AG08396 (cell line): ENCODE measurements at places on chromosomes 6 and 20.

GRCh38 chr20:36384022-36384619 is 78.0 kb downstream of the DLGAP4 start:
- peak; percentile 60 for DNase-seq

GRCh38 chr6:122717350-122717749 is 62.2 kb upstream of the FABP7 start:
- DNase-seq, result peak; percentile 15

DNA sequence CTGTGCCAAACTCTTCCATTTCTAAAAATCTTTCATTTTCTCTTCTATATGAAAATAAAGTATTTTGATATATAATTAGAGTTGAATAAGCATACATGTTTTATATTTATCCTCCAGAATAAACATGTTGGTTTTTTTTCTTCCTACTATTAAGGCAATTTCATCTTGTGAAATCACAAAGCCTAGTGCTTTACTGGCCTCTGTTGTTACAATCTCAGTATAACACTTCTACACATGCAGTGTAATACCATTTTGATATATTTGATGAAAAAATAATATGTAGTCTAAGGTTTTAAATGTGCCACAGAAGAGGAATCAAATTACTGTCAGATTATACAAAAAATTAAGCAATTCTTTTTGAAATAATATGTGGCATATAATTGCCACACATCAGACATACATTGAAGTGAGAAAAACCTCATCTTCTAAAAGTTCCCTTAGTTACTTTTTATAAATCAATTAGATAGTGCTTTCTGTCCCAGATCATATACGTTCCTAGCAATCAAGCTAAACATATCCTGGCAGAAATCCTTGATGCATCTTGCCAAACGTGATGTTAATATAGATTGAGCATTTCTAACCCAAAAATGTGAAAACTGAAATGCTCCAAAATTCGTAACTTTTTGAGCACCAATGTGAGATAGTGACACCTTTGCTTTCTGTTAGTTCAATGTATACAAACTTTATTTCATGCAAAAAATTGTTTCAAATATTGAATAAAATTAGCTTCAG is 225.1 kb upstream of the MANEA start:
- DNase-seq, result no peak

GRCh38 chr20:57902473-57902872 is 192.7 kb upstream of the PMEPA1 start:
- DNase-seq, result peak; percentile 27

DNA sequence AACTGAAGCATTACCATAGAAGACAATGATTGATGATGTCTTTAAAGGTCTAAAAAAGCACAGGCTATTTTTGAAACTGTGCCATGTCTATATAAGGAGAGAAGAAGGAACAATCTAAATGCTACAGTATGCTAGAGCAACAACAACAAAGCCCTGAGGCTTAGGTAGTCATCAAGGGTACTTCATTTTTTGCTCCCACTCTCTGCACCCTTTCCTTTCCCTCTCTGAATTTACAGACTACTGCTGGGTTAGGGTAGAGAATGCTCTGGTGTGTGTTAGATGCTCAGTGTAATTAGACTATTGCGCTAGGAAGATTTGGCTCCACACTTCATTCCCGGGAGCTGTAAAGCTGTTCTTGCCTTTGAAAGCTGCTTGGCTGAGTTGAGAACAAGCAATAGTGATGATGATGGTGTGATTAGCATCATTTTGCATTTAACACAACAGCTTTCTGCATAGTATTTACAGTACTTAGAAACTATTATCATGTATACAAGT is 1262.5 kb upstream of the CITED2 start:
- no peak for DNase-seq

GRCh38 chr20:16175322-16175961 is 397.8 kb downstream of the KIF16B start:
- no peak for DNase-seq

DNA sequence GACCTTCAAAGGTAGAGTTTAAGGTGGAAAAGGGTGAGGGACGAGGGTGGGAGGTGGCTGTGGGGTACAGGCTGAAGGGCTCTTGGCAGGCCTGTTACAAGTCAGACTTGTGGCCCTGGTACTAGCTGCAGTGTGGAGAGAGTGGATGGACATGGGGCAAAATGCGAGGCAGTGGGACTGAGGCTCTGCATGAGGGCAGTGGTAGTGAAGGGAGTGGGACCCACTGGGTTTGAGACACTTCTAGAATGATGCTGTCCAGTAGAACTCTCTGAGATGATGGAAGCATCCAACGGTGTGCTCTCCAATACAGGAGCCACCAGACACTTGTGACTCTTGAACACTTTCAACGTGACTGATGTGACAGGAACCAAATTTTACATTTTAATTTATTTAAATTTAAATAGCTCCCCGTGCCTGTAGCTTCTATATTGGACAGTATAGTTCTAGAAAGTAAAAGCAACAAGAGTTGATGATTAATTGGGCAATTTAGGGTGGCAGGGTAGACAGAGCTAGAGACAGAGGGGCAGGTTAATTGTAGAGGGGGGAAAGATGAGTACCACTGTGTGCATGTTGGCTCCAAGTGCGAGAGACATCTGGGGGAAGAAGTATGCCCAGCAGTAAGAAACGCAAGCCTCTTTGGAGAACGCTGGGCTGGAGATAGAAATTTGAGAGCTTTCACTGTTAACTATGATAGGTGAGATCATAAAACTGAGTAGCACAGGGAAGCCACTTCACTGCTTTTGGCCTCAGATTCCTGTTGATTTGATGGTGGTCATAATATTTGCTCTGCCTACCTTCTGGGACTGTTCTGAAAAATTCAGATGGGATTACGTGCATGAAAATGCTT is 77.5 kb downstream of the TXNDC5 start:
- DNase-seq, result no peak

GRCh38 chr6:143149771-143150170 is 89.1 kb downstream of the AIG1 start:
- no peak for DNase-seq

GRCh38 chr20:50850721-50851286 is 55.9 kb downstream of the BCAS4 start:
- DNase-seq, result no peak

DNA sequence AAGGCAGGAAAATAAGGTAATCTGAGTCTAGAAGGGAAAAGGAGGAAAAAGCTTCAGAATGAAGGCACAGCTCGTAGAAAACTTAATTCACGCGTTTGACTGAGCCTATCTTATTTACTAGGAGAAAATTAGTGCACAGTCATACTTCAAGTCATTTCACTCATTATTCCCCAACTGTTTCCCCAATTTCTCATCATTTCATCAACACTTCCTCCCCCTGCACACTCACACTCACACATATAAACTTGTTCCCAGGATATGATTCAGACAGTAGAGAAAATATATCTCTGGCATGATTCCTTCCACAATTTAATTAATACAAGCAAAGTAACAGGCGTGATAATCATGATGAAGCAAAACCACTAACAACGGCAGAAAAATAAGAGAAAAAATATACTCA is 94.5 kb upstream of the F13A1 start:
- DNase-seq, result no peak

DNA sequence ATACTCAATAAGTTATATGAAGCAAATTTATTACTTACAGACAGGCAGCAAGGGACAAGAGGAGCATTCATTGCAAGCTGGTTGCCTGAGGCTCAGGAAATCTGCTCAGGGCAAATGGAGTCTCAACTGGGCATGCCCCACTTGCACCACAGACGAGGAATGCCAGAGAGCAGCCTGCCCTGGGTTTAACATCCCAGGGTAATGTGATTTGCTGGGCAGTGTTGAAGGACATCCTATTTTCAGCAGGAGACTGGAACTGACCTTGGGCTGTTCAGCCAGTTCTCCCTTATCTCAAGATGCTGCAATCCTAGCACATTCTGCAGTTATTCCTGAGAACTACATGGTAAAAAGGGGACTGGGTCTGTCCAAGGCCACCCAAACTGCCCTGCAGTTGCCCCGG is 3.8 kb upstream of the ENTPD6 start:
- no peak for DNase-seq

DNA sequence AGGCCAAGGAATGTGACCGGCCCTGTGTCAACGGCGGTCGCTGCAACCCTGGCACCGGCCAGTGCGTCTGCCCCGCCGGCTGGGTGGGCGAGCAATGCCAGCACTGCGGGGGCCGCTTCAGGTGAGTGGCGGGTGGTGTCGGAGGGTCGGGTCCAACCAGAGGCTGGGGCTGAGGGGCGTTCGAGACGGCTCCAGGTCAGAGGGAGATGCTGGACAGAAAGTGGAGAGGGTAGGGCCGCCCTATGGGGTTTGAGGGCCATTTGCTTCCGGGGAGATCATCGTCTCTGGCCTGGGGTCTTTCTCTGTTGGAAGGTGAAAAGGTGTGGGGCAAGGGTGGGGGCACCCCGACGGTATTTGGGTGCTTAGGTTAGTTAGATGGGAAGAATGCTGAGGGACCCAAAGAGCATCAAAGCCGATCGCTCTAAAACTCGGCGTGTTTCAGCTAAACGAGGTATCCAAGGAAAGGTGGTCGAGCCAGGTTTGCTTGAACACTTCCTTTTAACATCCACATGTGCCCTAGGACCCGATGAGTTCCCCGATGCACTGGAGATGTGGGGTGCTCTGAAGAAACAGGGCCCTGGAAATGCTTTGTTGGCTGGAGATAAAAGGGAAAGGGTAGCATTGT is 691 bp downstream of the ATRN start:
- DNase-seq, result no peak

GRCh38 chr6:24225838-24226237 is 99.8 kb downstream of the NRSN1 start:
- DNase-seq, result no peak

DNA sequence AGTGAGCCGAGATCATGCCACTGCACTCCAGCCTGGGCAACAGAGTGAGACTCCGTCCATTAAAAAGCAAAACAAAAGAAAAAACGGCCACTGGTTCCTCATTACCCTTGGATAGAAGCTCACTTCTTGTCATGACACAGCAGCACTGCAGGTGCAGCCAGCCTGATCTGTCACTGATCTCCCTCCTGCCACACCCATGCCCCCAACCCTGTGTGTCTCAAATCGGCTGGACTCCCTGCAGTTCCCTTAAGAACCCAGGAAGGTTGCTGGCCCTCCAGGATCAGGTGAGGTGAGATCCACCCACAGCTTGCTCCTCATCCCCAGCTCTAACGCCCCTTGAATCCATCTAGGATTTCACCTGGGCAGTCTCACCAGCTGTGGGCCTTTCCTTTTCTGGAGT is 26.3 kb upstream of the NNAT start:
- DNase-seq, result no peak

DNA sequence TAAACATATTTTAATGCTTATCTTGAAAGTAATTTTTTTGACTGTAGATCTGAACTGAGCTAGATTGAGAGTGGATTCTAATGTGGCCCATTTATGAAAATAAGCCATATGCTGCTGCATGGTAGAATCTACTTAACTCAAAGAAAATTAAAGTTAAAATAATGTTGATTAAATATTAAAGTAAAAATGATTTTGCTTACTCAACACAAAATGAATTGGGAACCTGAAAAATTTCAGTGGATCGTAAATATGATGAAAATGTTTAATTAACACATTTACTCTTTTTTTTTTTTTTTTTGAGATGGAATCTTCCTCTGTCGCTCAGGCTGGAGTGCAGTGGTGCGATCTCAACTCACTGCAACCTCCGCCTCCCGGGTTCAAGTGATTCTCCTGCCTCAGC is 144.5 kb upstream of the HMGN3 start:
- DNase-seq, result no peak

- no peak for DNase-seq
These were observed 72.4 kb upstream of the TMEM181 start for GRCh38 chr6:158487495-158487894.

DNA sequence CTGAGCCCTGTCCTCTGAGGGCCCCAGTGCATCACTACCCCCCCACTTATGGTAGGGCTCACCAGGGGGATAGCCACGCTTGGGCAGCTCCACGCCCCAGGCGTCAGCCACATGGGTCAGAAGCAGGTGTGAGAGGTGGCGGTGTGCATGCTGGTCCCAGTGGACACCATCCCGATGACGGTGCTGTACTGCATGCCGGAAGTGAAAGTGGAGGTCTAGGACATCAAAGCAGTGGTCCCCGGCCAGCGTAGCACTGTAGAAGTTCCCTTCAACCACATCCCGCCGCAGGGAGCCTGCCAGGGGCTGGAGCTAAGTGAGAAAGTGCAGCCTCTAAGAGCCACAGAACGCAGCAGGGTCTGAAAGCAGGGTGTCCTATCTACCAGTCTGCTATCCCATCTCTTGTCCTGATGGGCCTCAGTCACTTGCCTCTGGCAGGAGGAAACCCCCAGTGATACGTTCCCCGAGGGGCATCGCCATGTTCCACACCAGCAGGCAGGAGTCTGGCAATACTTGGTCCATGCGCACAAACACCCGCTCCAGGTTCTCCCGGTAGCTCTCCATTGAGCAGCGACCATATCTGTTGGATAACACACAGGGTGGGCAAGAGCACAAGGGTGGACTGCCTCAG is 2.2 kb downstream of the PCED1A start:
- DNase-seq, result no peak

- peak; percentile 55 for DNase-seq
These were observed 10.4 kb upstream of the GCNT2 start for GRCh38 chr6:10510592-10511367.

DNA sequence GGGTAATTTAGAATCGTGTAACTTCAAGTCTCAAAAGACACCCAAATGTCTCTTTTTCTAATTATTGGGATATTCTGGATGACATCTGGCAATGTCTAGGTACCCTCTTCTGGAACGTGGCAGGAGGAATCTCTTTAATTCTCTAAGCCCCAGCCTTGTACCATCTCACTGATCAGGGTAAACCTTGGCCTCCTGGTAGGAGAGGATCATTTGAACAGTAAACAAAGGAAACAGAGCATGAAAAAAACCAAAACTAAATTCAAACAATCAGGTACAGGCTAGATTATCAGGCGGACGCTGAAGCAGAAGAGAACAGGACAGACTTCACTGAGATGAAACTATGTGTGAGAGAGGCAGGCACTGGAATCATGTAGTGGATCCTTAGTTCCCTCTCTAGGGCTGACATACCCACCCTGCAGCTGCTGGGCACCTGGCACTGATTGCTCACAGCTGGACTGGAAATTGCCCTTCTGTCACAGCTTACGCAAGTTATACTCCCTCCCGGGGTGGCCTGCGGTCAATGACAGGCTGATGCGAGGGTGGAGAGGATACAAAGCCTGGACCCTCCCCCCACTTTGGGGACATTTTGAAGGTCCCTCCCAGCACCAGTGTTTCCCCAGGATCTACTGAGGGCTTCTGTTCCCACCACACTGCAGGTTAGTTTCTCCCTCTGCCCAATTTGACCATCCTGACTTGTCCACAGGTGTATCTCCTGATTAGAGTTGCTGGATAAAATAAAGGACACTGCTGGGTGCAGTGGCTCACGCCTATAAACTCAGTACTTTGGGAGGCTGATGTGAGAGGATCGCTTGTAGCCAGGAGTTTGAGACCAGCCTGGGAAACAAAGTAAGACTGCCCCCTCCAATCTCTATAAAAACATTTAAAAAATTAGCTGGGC is 20.6 kb upstream of the ZBTB24 start:
- no peak for DNase-seq
